ENCODE measurements at places on chromosomes 2 and 18. TPM values are rescaled to one million over a fixed set of nuclear protein-coding genes. Genes with fewer than 3 reads are reported as not detected.

The HOXD9 gene
- not detected for total RNA-seq

DNA sequence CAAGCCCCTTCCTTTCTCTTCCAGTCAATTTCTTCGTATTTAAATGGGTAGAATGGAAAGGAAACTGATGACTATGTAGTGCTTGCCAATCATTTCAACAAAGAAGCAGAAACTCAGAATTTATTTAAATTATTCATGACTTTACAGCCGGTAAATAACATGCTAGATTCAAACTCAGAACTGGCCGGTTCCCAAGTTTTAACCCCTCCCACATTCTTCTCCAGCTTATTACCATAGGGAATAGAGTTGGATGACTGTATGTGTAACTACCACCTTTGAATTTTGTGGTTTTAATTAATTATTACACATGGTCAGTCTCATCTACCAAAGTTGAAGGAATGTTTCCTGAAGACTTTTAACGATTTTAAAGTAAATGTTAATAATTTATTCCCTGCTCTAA lies 819.3 kb upstream of the LRATD1 start:
- no peak for DNase-seq

The CHAC2 gene
- 5.0 TPM for total RNA-seq

DNA sequence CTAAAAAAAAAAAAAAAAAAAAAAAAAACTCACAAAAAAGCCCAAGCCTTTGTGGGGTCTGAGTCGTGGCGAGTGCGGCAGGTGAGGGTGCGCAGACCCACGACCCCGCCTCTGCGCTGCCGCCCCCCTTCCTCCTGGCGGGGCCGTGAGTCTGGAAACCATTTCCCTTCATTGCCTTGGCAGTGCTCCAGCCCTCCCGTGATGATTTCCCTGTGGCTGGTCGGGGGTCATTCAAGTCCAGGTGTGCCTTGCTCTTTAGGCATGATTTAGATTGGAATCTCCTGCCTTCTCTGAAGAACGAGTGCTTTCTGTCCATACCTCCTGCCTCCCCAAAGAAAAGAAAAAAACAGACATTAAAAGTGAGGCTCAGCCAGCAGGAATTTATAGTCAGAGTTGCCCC lies 161.8 kb downstream of the FAM210A start:
- no peak for DNase-seq

The ANKRD44 gene
- 0.90 TPM for total RNA-seq

DNA sequence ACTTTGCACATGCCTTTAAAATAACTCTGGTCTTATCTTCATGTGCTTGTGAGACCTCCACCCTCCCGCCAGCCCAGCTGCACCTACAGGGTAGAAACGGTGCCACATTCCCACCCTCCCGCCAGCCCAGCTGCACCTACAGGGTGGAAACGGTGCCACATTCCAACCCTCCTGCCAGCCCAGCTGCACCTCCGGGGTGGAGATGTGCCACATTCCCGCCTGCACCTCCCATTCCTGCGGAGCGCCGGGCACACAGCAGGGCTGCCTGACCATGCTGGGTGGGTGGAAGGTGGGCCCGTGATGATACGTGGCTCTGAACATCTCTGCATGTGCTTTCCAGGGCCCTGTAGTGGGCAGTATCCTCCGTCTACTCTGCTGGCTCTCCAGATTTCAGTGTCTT lies 243.7 kb upstream of the PXDN start:
- no peak for DNase-seq

GRCh38 chr18:11246495-11247300 lies 97.3 kb upstream of the PIEZO2 start:
- DNase-seq: no peak

- no peak for DNase-seq
Measured at GRCh38 chr2:157359628-157360027, 34.0 kb upstream of the ERMN start.

DNA sequence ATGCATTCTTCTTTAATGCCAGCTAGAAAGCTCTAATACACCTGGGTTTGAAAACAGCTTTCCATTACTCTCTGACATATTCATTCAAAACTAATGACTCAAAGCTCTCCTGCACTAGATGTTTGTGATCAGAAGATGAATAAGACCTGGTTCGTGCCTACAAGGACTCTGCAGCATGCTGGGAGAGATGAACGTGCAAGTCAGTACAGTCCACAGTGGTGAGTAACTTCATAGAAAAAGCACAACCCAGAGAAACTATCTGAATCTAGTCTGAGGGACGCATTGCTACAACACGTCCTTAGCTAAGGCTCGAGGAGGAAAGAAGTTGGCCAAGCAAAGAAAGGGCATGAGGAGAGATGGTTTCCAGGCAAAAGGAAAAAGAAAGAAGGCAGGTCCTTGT lies 234.3 kb downstream of the OSR1 start:
- DNase-seq: peak; percentile 98

GRCh38 chr18:47050468-47050867 lies 15.0 kb upstream of the ELOA2 start:
- peak; percentile 50 for DNase-seq
